Stimulated activated CD8-positive, alpha-beta memory T cell treated with anti-CD3 and anti-CD28 coated beads, Interleukin-12 subunit alpha, Interleukin-12 subunit beta, amount 100 ng/mL, for 1 hour (primary cell): ENCODE measurements at places on chromosomes 7 and 10.

- no peak for DNase-seq
These were observed 1.1 kb downstream of the YAE1 start for GRCh38 chr7:39567294-39567693.

DNA sequence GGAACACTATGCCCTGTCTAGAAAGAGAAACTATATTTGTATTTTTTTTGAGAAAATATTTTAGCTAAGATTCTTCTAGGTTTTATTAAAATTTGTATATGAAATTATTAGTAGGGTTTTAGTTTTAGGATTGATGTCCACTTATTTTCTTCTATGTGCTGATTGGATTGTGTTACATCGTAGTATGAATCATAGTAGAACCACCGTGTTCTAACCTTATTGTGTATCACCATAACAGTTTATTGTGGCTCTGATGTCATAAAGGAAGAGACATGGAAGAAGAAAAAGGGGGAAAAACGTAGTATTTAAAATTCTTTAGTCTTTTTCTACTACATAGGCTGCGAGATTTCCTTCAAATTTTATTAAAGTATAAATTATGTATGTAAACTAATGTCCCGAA lies 1.9 kb downstream of the AGBL3 start:
- no peak for DNase-seq

DNA sequence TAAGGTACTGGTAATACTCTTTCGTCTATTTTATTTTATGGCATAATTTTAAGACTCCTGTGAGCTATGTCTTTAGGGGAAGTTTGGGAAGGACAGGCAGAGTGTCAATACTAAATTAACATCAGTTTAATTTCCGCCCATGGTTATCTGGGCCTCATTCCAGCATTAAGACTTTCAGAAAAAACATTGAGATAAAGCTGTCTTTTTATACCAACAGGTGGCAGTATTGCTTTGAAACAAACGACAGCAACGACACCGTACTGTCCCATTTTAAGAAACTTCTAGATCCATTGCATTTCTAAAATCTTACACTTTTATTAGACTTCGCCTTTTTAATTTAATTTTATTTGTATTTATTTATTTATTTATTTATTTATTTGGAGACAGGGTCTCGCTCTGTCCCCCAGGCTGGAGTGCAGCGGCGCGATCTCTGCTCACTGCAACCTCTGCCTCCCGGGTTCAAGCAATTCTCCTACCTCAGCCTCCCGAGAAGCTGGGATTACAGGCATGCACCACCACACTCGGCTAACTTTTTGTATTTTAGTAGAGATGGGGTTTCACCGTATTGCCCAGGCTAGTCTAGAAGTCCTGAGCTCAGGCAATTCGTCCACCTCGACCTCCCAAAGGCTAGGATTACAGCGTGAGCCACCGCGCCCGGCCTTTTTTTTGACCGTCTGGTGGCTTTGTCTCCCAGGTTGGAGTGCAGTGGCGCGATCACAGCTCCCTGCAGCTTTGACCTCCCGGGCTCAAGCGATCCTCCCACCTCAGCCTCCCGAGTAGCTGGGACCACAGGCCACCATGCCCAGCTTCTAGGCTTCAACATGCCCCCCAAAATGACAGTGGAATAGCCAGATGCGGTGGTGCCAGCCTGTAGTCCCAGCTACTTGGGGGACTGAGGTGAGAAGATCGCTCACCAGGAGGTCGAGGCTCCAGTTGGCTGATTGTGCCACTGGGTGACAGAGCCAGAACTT lies 78.7 kb upstream of the C1GALT1 start:
- no peak for DNase-seq

DNA sequence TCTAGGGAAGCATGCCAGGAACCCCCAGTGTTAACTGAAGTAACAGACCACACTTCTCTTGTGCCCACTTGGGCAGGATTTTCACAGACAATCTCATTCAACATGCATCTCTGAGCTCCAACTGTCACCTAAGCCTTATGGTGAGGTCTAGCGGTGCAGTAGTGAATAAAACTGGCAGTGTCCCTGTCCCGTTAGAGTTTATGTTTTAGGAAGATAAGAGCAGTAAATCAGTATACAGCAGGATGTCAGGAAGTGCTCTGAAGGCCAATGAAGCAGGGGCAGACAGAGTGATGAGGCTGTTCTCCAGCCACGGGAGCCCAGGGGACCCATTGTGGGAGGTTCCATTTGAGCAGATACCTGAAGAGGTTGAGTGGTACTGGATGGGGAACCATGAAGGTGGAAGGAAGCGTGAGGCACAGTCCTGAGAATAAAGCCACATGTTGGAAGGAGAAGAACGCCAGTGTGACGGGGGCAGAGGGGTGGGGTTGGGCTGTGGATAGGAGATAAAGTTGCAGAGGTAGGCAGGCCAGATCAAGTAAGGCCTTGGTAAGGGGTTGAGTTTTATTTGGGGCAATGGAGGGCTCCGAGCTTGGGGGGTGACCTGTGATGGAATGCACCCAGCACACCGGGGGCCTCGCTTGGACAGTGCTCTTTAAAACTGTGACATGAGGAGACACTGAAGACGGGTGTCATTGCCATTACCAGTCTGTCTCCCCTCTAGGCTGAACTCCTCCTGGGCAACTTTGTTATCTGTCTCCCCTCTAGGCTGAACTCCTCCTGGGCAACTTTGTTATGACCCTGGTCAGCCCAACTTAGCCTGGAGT lies 6.6 kb downstream of the GDF10 start:
- no peak for DNase-seq

- no peak for DNase-seq
These were observed 90.2 kb downstream of the IPMK start for GRCh38 chr10:58177362-58177947.
